ENCODE measurements at places on chromosomes 1 and 21. TPM values are rescaled to one million over a fixed set of nuclear protein-coding genes. Genes with fewer than 3 reads are reported as not detected.

Gene OLFML3
- not detected for total RNA-seq

Gene HES3
- not detected for total RNA-seq

Gene RGS1
- not detected for total RNA-seq

Gene UBAP2L
- total RNA-seq: 68.5 TPM

Gene XPR1
- total RNA-seq: 20.4 TPM

Gene SPRR2F
- total RNA-seq: not detected

Gene C1orf116
- 1.7 TPM for total RNA-seq

Gene ALG14
- 2.4 TPM for total RNA-seq

Gene AKNAD1
- not detected for total RNA-seq

Gene C1QA
- total RNA-seq: not detected

Gene GJC2
- total RNA-seq: not detected

Gene ZNF695
- total RNA-seq: not detected

Gene LUZP1
- total RNA-seq: 17.0 TPM

Gene TEKT2
- not detected for total RNA-seq

Gene HSD3B2
- not detected for total RNA-seq

Gene ZBTB8A
- total RNA-seq: 3.4 TPM

Gene KLF17
- not detected for total RNA-seq

Gene GBP7
- not detected for total RNA-seq

Gene DRAXIN
- total RNA-seq: not detected

Gene OPTC
- total RNA-seq: not detected

Gene ARTN
- total RNA-seq: not detected

Gene EXTL2
- 3.9 TPM for total RNA-seq

Gene PTPRF
- total RNA-seq: 74.1 TPM

Measured in Caki2 (cell line).